ENCODE measurements at places on chromosomes 12 and 14.

DNA sequence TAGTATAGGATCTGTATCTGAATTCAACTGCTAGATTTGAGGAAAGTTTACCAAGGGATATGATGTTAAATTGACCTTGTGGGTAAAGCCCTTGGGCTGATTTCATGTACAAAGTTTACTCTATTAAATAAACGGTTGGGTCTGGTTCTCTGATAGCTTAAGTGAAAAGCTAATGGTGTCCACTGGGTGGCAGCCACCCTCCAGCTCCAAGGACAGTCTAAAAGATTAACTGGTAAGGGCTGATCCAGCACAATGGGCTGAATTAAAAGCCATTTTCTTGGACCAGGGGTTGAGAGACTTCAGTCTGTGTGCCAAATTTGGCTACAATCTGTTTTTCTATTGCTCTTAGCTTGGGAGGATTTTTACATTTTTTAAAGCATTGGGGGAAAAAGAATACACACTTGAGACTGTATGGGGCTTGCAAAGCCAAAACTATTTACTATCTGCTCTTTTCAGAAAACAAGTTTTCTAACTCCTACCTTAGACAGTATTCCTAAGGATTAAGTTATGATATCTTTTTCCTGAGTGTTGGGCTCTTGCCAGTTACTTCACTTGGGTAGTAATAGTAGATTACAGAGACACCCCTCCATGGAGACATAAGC, 116.5 kb downstream of the GPHN start:
- H3K36me3 ChIP-seq: peaks cover 9% of the 10 kb centered on the region
- H3K27me3 ChIP-seq: no peaks in the 10 kb centered on the region

- H3K27ac ChIP-seq: peak overlapping the region; percentile 58
- peaks cover 45% of the 10 kb centered on the region for H3K4me1 ChIP-seq
- H3K36me3 ChIP-seq: peaks cover 56% of the 10 kb centered on the region
- no peak for DNase-seq
- H3K27me3 ChIP-seq: no peaks in the 10 kb centered on the region
These were observed 5.7 kb downstream of the MLF2 start for GRCh38 chr12:6747216-6747615.

DNA sequence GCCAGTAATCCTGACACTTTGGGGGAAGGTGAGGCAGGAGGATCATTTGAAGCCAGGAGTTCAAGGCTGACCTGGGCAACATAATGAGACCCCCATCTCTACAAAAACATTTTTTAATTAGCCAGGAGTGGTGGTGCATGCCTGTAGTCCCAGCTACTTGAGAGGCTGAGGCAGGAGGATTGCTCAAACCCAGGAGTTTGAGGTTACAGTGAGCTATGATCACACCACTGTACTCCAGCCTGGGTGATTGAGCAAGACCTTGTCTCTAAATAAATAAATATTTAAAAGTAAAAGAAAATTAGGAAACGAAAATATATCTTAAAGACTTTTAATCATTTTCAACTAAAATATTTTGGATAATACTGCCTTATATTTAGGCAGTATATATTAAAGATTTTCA, 25.9 kb downstream of the CKB start:
- H3K4me1 ChIP-seq: peaks cover 8% of the 10 kb centered on the region
- no peak overlapping the region for H3K27ac ChIP-seq
- H3K4me3 ChIP-seq: no peak overlapping the region
- peaks cover 16% of the 10 kb centered on the region for H3K36me3 ChIP-seq
- no peak for DNase-seq
- no peaks in the 10 kb centered on the region for H3K27me3 ChIP-seq

- H3K4me3 ChIP-seq: peak overlapping the region; percentile 96
- no peak for DNase-seq
- no peak overlapping the region for H3K27ac ChIP-seq
- no peaks in the 10 kb centered on the region for H3K27me3 ChIP-seq
- H3K36me3 ChIP-seq: no peaks in the 10 kb centered on the region
- H3K4me1 ChIP-seq: peaks cover 14% of the 10 kb centered on the region
These were observed 158.5 kb downstream of the KLRB1 start for GRCh38 chr12:9449181-9449580.

DNA sequence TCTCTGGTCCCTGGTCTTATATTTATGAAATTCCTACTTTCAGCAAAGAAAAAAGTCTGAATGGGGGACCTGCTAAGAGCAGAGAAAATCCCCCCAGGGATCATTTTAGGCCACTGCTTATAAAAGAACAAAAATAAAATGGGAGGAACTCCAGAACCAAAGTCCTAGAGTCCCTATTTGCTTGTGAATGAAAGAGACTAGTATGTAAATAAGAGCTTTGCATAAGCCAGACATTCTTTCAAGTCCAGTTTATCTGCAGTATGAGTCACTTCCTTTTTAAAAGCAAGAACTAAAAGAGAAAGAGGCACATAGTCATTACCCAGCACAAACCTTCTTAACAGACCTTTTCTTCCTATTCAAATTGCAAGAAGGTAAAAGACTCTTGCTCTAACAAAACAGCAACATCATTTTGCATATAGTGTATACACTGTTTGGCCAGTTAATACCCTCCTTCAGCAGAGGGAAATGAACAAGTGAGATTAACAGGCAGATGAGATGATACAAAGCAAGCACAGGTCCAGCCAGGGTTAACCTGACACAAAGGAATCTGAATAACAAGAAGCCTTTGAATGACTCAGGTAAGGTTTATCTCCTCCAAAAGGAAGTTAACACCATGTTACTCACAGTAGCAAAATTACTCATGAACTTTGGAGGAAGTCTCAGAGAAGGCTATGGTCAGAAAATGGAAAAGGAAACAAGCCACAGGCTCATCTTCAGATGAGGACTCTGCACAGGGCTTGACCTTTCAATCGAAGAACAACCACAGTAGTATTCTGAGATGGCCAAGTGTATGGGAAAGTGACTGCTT, 87.3 kb downstream of the PHLDA1 start:
- no peaks in the 10 kb centered on the region for H3K27me3 ChIP-seq

- H3K27ac ChIP-seq: no peak overlapping the region
- H3K4me3 ChIP-seq: no peak overlapping the region
- no peaks in the 10 kb centered on the region for H3K4me1 ChIP-seq
- H3K36me3 ChIP-seq: no peaks in the 10 kb centered on the region
These were observed 117.5 kb downstream of the ASCL4 start for GRCh38 chr12:107891967-107892366.

- no peak overlapping the region for H3K4me3 ChIP-seq
- H3K4me1 ChIP-seq: no peaks in the 10 kb centered on the region
- no peak for DNase-seq
- H3K27ac ChIP-seq: no peak overlapping the region
These were observed 167.6 kb downstream of the ANO4 start for GRCh38 chr12:100962086-100962712.

GRCh38 chr12:131147894-131148293, 194.2 kb downstream of the ADGRD1 start:
- peaks cover 29% of the 10 kb centered on the region for H3K27me3 ChIP-seq
- no peaks in the 10 kb centered on the region for H3K4me1 ChIP-seq
- no peak overlapping the region for H3K27ac ChIP-seq
- DNase-seq: no peak
- no peak overlapping the region for H3K4me3 ChIP-seq

GRCh38 chr12:56034586-56035332, 7.0 kb upstream of the RPS26 start:
- peak overlapping the region; percentile 41 for H3K4me3 ChIP-seq
- H3K27me3 ChIP-seq: no peaks in the 10 kb centered on the region
- peak overlapping the region; percentile 92 for H3K27ac ChIP-seq
- DNase-seq: peak; percentile 84

DNA sequence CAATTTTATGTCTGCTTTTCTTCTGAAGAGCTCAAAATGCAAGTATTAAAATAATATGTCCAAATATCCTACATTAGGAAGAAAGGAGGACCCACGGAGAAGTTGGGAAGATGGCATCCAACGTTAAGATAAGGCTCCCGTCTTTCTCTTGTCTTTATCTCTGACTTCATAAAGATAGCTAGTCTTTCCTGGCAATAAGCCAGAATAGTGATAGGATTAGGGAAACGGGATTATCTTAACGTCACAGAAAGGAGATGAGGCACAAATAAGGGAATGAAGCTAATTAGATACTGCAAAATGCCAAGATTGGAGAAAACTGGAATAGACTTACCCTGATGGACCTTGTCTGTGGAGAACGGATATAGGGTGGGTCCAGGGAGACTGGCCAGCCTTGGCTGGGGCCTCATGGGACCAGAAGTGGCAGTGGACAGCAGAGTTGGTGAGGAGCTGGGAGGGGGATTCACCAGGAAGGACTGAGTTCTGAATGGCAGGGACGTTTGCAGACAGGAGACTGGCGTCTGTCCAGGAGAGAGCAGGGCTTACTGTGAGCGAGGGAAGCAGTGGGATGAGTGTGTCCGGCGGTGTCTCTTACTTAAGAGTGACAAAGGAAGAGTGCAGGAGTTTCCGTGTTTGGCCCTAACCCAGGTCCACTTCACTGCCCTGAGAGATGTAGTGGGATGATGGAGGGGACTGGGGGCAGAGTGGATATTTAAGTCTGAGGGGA, 119.9 kb downstream of the CACNA1C start:
- H3K27me3 ChIP-seq: peaks cover 5% of the 10 kb centered on the region
- no peaks in the 10 kb centered on the region for H3K36me3 ChIP-seq
- no peak overlapping the region for H3K4me3 ChIP-seq
- H3K27ac ChIP-seq: no peak overlapping the region
- no peak for DNase-seq

DNA sequence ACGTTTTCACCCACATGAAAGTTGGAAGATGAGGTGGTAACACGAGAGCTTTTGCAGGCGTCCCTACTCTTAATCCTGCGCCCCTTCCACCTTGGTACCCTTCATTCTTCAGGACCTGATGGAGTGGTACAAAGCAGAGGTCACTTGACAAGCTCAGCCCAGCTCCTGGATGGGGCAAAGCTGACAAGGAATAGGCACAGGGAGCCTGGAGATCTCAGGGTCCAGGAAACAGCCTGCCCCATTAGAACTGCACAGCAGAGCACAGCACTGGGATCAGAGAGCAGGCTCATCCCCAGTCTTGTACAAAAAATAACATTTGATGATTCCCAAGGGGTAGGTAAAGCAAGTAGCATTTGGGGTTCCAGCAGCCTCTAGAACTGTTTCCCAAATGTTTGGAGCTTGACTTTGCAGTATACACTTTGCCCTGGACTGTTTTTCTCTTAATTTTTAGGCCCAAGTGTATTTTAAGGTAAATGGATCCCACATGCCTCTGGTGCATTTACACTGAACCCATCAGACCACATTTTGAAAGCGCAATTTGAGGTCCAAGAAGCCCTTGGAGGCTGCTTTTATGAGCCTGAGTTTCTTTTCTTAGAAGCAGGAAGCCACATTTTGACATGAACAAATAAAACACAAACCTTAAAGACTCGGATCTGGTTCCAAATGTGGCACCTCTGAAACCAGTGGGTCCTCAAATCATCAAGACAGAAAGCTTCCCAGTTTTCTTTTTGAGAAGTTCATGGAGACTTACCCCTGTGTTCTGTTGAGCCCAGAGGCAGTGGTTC, 633 bp downstream of the TC2N start:
- H3K27ac ChIP-seq: peak overlapping the region; percentile 94
- DNase-seq: peak; percentile 45
- H3K27me3 ChIP-seq: no peaks in the 10 kb centered on the region
- peak overlapping the region; percentile 69 for H3K4me3 ChIP-seq

DNA sequence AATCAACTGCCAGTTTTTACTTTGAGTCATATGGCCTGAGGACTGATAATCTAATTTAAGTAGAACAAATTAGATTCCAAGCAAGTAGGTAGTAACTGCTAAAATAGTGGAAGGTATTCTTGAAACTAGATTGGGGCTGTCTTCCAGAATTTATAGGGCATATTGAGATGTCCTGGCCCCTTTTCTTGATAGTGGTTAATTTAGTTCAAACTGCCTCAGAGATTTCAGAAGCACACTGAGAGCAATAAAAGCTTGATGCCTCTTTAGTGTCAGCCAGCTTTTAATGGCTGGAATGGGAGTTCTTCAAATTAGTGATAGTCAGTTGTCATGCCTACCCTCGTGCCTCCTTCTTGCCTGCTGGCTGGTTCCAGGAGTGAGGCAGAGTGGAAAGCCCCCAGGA, 120.5 kb downstream of the AKAP6 start:
- DNase-seq: no peak
- H3K27ac ChIP-seq: no peak overlapping the region
- no peaks in the 10 kb centered on the region for H3K4me1 ChIP-seq
- no peak overlapping the region for H3K4me3 ChIP-seq
- H3K36me3 ChIP-seq: no peaks in the 10 kb centered on the region
- no peaks in the 10 kb centered on the region for H3K27me3 ChIP-seq

- H3K4me1 ChIP-seq: no peaks in the 10 kb centered on the region
- no peak overlapping the region for H3K4me3 ChIP-seq
- DNase-seq: no peak
- no peaks in the 10 kb centered on the region for H3K27me3 ChIP-seq
These were observed 427.2 kb downstream of the TMTC2 start for GRCh38 chr12:83113945-83114344.

DNA sequence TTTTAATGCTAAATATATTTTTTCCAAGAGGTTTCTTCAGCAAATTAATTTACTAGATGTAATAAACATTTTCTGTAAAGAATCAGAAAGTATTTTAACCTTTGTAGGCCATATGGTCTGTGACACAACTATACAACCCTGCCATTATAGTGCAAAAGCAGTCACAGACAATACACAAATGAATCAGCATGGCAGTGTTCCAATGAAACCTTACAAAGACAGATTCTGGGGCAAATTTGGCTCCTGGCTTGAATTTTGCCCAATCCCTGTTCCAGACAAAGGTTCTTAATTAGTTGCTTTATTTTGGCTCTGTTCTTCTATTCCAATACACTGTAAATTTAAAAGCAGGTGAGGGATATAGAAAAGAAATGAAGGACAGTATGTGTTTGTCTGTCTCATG, 352.5 kb downstream of the C12orf50 start:
- H3K4me1 ChIP-seq: no peaks in the 10 kb centered on the region
- no peak for DNase-seq
- no peaks in the 10 kb centered on the region for H3K36me3 ChIP-seq
- no peaks in the 10 kb centered on the region for H3K27me3 ChIP-seq

- H3K36me3 ChIP-seq: peaks cover 33% of the 10 kb centered on the region
- H3K4me1 ChIP-seq: no peaks in the 10 kb centered on the region
- H3K27me3 ChIP-seq: no peaks in the 10 kb centered on the region
- H3K4me3 ChIP-seq: no peak overlapping the region
- H3K27ac ChIP-seq: no peak overlapping the region
These were observed 279.3 kb downstream of the RAD51B start for GRCh38 chr14:68098834-68099233.

- DNase-seq: no peak
- H3K27ac ChIP-seq: no peak overlapping the region
- H3K36me3 ChIP-seq: no peaks in the 10 kb centered on the region
- H3K4me1 ChIP-seq: no peaks in the 10 kb centered on the region
- H3K4me3 ChIP-seq: no peak overlapping the region
These were observed 138.1 kb upstream of the NTF3 start for GRCh38 chr12:5293773-5294172.

Measured in activated CD8-positive, alpha-beta T cell treated with anti-CD3 and anti-CD28 coated beads for 36 hours (primary cell).